ENCODE measurements at places on chromosomes 5 and 9.

DNA sequence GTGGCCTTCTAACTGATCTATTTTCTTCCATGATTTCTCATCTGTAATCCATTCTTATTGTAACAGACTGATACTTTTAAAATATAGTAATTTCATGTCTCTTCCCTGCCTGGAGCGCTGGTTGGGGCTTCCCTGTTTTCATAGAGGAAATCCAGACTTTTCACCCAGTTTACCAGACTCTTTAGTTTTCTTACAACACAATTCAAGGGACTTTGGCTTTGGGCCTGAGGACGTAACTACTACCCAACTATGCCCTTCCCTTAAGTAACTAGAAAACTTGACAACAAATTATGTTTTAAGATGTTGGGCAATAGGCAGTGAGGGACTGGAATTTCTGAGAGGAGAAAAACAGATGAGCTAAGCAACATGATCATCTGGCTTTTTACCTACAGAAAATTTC is 289.6 kb downstream of the FGF10 start:
- no peak for DNase-seq

- DNase-seq = no peak
Observed at GRCh38 chr9:95726756-95727155, 148.7 kb upstream of the ERCC6L2 start.

DNA sequence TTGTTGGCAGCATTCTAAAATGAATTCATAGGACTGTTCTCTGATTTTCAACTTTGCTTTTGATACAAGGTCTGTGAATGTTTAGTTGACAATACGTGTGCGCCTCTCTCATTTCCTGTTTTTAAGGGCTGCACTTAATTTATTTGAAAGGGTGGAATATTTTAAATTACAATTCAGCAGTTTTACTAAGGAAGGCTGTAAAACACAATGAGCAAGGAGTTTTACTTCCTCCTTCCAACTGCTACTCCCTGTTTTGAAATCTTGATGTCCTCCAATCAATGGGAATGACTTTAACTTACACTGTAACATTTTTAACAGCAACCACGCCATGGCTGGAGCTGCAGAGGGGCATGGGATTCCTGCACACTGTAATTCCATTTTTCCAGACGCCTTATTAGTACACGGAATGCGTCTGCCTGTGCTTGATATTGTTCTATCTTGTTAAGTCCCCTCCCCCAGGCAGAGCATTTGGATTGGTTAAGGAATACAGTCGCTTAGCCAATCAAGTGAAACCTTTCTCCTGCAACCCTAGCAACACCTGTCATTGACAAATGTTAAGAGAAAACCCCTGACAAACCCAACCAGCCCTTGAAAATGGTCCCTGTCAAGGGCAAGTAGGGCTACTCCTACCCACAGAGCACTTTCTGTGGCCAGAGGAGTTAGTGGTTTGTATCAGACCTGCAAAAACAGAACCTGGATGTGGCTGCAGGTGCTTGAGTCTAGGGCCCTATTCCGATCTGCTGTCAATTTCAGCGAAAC is 12.5 kb upstream of the ZSWIM6 start:
- peak; percentile 51 for DNase-seq

GRCh38 chr9:99259231-99259918 is 37.3 kb downstream of the SEC61B start:
- DNase-seq = peak; percentile 54

DNA sequence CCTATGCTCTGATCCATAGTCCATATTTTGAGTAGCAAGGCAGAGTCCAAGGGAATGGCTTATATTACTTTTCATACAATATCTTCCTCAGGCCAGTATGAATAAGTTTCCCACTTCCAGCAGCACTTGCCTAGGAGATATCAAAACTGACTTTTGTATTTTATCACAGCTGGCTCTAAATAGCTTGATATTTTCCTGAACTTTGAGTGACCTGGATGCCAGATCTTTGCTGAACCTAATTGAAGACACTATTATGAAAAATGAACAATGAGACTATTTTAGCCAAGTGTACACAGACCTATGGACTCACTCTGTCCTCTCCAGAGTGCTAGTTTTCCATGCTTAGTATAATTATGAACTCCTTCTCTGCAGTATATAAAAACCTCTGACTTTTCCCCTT is 475.6 kb upstream of the PTGER4 start:
- no peak for DNase-seq

DNA sequence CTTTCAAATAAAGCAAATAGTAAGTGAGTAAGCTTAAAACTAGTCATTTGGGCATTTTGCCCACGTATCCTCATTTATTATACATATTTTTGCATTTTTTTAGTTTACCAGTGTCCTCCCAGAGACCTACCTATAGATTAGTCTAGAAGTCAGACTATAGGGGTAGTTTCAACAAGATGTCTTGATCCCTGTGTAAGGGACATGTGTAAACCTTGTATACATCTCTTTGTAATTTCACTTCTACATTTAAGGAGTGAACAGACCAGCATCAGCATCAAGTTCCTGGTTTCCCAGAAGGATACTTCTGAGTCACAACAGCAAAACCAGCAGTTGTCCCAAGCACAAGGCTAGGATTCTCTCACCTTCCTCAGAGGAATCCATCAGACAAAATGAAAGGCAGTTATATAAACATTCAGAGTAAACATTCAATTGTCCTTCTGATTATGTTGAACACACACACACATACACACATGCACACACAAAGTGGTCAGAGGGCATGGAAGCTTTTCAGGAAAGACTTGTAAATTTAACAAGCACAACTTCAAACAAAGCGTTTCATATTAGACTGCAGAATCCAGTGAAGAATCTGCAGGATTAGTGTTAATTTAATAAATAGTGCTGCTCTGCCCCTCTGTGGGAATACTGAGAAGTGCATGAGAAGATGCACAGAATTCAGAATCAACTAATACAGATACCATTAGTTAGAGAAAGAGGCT is 55.4 kb downstream of the HINT1 start:
- DNase-seq = peak; percentile 9

DNA sequence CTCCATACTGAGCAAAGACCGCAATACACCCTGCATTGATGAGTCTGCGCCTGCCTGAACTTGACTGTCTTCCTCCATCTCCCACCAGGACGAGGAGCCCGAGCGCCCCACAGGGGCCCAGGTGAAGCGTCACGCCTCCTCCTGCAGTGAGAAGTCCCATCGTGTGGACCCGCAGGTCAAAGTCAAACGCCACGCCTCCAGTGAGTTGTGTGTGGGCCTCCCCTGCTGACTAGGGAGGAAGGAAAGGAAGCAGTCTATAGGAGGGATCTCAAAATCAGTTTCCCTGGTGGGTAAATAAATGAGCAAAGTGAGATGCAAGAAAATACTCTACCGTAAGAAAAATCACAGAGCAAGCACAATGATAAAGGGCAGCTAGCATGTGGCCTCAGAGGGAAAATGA is 22.8 kb upstream of the GRPEL2 start:
- DNase-seq = peak; percentile 79

DNA sequence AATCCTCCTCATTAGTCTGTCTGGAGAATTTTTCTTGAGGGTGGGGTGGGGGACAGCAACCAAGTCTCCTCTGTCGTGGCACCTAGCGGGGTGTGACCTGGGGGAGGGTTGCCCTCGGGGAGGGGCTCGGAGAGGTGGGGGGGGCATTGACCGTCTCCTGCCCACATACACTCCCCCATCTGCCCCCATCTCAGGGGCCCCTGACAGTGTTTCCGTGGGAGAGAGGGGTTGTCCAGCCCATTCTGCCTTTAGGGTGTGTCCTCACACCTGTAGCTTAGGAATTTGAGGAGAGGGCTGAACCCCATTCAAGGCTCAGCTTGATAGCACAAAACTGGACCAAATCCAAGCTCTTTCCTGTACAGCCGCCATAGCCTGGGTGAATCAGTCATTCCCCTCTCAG is 5.9 kb upstream of the CXXC5 start:
- DNase-seq = peak; percentile 13

GRCh38 chr5:160439205-160439600 is 17.5 kb downstream of the PTTG1 start:
- peak; percentile 92 for DNase-seq

DNA sequence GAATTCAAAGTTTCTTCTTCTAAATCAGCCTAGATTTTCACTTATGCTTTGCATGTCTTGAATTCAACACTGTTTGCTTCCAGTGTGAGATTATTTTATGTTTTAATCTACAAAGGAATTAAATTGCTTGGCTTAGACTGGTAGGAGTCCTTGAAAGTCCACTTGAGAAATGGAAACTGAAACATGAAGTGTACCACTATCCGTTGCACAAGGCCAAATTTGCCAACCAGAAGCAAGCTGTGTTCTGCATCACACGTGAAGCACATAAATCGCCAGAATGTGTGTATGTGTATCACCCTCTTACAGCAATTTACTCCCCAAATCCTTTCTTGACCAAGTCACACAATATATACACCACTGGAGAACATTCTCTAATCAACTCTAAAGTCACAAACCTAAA is 10.3 kb downstream of the SEMA6A start:
- no peak for DNase-seq

DNA sequence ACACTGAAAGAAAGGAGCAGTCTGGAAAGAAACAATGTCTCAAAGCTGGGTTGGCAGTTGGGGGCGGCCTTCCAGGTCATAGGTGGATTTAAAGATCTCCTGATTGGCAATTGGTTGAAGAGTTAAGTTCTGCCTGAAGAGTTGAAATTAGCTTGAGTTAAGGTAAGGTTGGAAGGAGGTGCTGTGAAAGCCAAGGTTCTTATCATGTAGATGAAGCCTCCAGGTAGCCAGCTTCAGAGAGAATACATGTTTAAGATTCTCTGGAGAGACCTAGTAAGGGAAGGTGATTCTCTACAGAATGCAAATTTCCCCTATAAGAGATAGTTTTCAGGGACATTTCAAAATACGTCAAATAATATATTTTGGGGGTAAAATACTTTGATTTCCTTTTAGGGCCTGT is 387.1 kb downstream of the TMEM232 start:
- DNase-seq = no peak

DNA sequence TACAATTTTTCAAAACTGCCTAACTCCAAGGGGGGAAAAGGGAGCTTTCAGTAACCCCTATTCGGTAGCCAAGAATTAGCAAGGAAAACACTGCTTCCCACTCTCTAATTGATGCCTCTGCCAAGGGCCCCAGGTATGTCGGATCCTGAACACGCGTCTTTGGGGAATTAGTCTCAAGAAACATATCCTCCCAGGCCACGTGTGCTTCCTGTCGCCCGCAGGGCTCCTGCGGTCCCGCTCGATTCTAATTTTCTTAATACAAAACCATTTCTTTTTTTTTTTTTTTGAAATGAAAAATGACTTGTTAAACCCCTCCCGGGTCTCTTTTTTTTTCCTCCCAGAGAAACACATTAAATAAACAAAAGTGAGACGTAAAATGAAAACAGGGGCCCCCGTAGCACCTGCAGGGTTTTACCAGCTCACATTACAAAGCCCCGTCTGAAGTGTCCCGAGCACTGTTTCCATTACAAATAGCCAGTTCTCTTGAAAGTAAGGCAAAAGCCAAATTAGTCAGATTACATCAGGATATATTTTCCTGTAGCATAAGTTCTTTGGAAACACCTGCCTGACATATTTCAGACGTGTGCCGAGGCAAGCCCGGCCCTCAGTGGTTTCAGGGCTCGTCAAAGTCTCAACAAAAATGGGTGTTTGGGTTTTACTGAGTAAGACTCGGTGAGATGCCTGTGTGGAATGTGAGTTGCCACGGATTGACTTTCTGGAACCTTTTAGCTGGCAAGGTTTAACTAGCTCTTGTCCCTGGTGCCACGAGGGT is 21.5 kb downstream of the SMIM23 start:
- DNase-seq = no peak

GRCh38 chr5:13251623-13252376 is 692.7 kb downstream of the DNAH5 start:
- DNase-seq = no peak

DNA sequence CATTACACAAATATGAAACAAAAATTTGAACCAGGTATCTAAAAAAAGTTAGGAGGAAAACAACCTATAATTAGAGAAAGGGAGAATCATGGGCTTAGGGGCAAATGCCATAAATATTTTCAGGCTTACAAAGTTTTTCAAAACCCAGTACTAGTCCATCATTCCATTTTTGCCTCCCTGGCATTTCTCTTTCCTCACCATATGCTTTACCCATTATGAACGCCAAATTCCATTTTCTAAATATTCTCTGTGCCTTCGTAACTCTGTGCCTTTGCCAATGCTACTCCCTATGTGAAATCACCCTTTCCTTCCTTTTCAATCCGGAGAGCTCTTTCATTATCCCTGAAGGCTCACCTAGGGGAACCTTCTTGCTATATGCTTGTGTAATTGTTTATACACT is 434.1 kb downstream of the ZSWIM6 start:
- no peak for DNase-seq

GRCh38 chr5:171496456-171496855 is 77.0 kb downstream of the FGF18 start:
- no peak for DNase-seq

- no peak for DNase-seq
Observed at GRCh38 chr5:159034083-159034824, 65.5 kb downstream of the EBF1 start.

GRCh38 chr5:96024683-96025475 is 63.2 kb upstream of the ELL2 start:
- DNase-seq = no peak

DNA sequence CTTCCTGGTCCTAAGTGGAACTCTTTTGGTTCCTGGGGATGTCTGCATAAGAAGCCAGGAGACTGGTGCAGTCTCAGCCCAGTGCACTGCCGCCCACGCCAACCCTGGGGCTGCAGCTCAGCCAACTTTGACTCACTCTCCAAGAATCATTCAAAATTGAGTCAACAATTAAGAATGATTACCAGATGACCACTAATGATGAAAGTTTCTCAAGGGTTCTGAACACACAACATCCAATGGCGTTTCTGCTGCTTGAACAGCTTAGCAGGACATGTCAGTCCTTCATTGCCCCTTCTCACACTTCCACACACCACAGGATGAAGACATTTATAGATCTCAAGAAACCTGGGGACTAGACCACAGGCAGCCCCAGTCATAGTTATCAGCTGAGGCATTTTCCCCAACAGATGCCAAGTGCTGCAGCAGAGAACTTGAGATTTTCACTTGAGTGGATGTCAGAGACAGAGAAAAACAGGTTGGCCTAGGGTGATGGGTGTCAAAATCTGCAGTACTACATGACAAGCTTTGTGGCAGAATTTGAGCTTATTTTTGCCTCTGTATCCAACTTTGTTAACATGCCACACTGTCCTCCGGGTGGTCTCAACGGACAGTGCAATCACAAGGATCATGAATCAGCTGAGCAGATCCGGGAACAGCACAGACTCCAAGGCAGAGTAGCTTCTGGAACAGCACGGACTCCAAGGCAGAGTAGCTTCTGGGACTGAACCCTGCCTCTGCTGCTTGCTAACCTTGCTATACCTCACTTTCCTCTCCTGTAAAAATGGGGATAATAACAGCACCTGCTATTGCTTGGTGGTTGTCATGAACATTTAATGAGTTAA is 356.1 kb downstream of the SPOCK1 start:
- DNase-seq = no peak

DNA sequence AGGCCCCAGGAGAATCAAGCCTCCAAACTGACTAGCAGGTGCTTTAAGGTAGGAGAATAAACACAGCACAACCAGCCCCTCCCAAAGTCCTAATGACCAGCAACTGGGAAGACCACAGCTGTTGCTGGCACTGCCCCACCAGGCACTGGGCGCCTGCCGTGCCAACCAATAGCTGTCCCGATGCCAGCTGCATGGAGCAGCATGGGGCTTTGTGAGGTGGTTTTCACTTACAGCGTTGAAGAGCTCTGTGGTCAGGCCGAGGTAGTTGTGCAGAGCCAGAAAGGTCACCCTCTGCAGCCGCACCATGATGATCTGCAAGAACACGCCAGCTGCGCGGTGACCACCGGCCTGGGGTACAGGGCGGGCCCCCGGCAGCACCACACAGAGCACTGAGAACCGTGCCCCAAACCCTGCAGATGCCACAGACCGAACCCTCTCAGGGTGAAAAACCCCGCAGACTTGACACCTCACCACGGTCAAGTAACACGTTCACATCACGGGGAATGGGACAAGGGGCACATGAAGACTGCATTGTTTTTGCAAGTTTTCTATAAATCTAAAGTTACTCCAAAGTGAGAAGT is 28.7 kb downstream of the PNPLA7 start:
- no peak for DNase-seq
